ENCODE measurements at places on chromosomes 13 and 19. TPM values are rescaled to one million over a fixed set of nuclear protein-coding genes. Genes with fewer than 3 reads are reported as not detected.

The WDR87 gene
- total RNA-seq = not detected

The CEACAM8 gene
- not detected for total RNA-seq

The KISS1R gene
- total RNA-seq = 13.3 TPM

The PIAS4 gene
- 24.0 TPM for total RNA-seq

The NLRP11 gene
- total RNA-seq = 0.24 TPM

The SAE1 gene
- 141 TPM for total RNA-seq

The ZNF154 gene
- 6.3 TPM for total RNA-seq

The RFX1 gene
- 9.9 TPM for total RNA-seq

The CRLF1 gene
- not detected for total RNA-seq

The RANBP3 gene
- total RNA-seq = 94.0 TPM

The CACNG6 gene
- not detected for total RNA-seq

The FAM216B gene
- total RNA-seq = not detected

The ZFP36 gene
- 15.5 TPM for total RNA-seq

The IGFL3 gene
- total RNA-seq = not detected

The LILRA1 gene
- not detected for total RNA-seq

The ZSCAN4 gene
- total RNA-seq = 0.14 TPM

The FAM124A gene
- total RNA-seq = 0.30 TPM

The PGLYRP2 gene
- total RNA-seq = not detected

The NCAN gene
- not detected for total RNA-seq

The UTP14C gene
- total RNA-seq = 9.7 TPM

The C2CD4C gene
- 0.12 TPM for total RNA-seq

The KIR2DL3 gene
- total RNA-seq = not detected

The C1QTNF9 gene
- total RNA-seq = not detected

The MBD3L3 gene
- not detected for total RNA-seq

The CCDC169 gene
- total RNA-seq = not detected

The LRRC63 gene
- total RNA-seq = 0.56 TPM

The ANGPTL8 gene
- total RNA-seq = not detected

The SIGLEC12 gene
- total RNA-seq = 0.76 TPM

The ZNF177 gene
- 0.74 TPM for total RNA-seq

The FPR1 gene
- total RNA-seq = not detected

The C19orf85 gene
- not detected for total RNA-seq

The SRRM5 gene
- 0.54 TPM for total RNA-seq

The PCSK4 gene
- 1.5 TPM for total RNA-seq

The ZNF208 gene
- total RNA-seq = 0.89 TPM

The UPK1A gene
- total RNA-seq = 1.8 TPM

The MIDN gene
- 29.3 TPM for total RNA-seq

The ZNF17 gene
- total RNA-seq = 12.3 TPM

The CCNE1 gene
- 38.4 TPM for total RNA-seq

The MAST1 gene
- total RNA-seq = 2.0 TPM

The CACNG8 gene
- not detected for total RNA-seq

The AZU1 gene
- not detected for total RNA-seq

The TLE6 gene
- total RNA-seq = 2.4 TPM

The CRX gene
- total RNA-seq = not detected

The FXYD1 gene
- 1.1 TPM for total RNA-seq

The CD22 gene
- 3.0 TPM for total RNA-seq

The ZNF846 gene
- 6.8 TPM for total RNA-seq

The C1QTNF9B gene
- total RNA-seq = not detected

The ZNF560 gene
- 0.60 TPM for total RNA-seq

The SNRPD2 gene
- 852 TPM for total RNA-seq
